Activated T-cell treated with anti-CD3 and anti-CD28 coated beads for 4 hours (primary cell): ENCODE measurements at places on chromosomes 5 and 9.

DNA sequence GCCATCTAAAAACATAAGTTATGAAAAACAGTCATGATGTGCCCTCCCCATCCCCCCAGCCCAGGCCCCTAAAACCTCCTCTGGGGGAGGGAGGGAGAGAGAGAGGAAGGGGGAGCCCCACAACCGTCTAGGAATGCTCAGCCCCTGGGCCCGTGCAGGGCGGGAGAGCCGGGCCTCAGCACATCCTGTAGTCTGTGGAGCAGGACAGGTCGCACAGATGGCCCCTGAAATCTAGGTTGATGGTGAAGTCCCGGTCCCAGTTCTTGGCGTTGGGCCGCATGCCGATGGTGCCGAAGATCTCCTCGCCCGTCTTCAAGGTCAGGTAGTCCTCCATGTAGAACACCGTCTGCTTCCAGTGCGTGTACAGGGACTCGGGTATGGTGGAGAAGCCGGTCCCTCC lies 38.1 kb downstream of the RAB24 start:
- no peak for DNase-seq

DNA sequence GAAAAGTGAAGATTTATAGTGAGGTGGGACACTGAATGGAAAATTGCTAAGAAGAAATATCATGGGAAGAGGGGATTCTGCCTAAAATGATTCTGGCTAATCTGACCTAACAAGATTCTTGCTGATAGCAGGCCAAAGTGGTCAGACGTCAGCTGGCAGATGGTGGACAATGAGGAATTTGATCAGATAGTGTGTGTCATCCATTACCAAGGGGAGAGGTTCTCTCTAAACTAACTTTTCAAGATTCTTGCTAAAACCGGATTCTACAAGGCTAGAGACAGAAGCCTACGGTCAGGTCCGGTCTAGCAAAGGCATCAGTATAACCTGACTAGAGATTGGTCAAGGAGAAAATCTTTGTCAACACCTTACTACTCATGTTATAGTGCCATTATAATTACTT lies 306.0 kb downstream of the ZNF608 start:
- DNase-seq = no peak

DNA sequence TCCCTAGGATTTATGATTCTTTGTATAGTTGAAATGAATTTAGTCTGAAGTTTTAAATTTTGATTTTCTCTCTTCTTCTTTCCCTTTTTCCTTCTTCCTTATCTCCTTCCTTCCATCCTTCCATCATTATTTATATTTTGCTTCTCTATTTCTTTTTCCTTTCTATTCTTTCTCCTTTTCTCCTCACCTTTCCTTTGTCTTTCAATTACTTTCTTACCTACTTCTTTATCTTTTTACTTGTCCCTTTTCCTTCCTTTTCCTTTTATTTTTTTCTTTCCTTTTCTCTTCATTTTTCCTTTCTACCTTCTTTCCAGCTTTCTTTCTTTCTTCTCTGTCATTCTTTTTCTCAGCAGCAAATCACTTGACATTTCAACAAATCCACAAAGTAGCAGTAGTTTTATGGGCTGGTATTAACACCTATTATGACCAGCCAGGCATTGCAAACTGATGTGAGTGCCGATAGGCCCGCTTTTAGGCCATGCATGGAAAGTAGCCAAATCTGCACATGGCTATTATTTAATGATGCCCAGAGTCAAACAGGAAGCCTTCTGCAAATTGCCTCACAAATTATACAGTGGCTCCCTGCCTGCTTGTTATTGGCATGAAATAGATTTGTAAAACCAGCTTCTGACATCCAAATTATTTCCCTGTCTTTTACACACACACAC lies 37.1 kb upstream of the NR3C1 start:
- DNase-seq = no peak

- no peak for DNase-seq
These were observed 12.3 kb upstream of the SKP1 start for GRCh38 chr5:134189031-134189430.

GRCh38 chr9:33245341-33245740 lies 5.4 kb downstream of the SPINK4 start:
- no peak for DNase-seq

DNA sequence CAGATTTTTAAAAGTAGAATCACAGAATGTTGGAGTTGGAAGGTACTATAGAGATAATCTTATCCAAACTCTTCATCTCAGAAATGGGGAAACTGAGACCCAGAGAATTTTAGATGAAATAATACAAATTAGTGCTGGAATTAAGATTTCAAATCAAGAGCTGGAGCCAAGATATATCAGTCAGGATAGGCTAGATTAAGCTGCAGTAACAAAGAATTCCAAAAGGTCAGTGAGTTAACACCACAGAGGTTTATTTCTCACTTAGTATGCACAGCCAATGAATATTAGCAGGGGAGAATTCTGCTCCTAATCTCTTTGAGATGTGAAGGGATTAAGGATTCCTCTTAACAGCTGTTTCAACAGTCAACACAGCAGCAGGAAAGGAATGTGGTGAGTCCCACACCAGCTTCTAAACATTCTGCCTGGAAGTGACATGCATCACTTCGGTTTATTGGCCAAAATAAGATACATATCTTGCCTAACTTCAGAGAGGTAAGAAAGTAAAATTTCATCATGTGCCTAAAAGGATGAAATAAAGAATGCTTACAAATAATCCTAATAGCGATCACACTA lies 136.8 kb downstream of the FRMD3 start:
- DNase-seq = no peak

- no peak for DNase-seq
These were observed 530.5 kb downstream of the NTRK2 start for GRCh38 chr9:85199866-85200495.

DNA sequence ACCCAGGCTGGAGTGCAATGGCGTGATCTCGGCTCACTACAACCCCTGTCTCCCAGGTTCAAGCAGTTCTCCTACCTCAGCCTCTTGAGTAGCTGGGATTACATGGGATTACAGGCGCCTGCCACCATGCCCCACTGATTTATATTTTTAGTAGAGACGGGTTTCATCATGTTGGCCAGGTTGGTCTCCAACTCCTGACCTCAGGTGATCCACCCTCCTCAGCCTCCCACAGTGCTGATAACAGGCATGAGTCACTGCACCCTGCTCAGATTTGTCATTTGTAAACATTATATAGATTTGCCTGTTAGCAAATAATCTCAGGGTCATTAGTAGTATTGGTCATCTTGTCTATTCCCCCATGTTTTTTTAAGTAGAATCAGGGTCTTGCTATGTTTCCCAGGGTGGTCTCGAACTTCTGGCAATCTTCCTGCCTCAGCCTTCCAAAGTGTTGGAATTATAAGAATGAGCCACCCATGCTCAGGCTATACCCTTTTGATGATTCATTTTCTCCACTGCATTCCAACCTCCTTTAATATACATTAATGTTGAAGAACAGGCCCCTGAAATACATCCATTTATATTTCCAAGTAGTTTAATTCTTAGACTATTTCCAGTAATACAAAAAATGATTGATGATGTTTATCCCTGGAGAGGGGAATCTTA lies 17.3 kb downstream of the CENPH start:
- no peak for DNase-seq

- no peak for DNase-seq
These were observed 14.3 kb upstream of the EPB41L4B start for GRCh38 chr9:109335121-109335520.

GRCh38 chr5:136457390-136458013 lies 92.2 kb upstream of the TRPC7 start:
- DNase-seq = no peak

GRCh38 chr5:7886849-7887475 lies 18.0 kb downstream of the MTRR start:
- no peak for DNase-seq

GRCh38 chr9:124399323-124399967 lies 15.8 kb downstream of the PSMB7 start:
- no peak for DNase-seq

- no peak for DNase-seq
These were observed 417.9 kb downstream of the NR2F1-AS1 start for GRCh38 chr5:93163010-93163663.

- no peak for DNase-seq
These were observed 219.5 kb upstream of the RASA1 start for GRCh38 chr5:87048156-87048555.

DNA sequence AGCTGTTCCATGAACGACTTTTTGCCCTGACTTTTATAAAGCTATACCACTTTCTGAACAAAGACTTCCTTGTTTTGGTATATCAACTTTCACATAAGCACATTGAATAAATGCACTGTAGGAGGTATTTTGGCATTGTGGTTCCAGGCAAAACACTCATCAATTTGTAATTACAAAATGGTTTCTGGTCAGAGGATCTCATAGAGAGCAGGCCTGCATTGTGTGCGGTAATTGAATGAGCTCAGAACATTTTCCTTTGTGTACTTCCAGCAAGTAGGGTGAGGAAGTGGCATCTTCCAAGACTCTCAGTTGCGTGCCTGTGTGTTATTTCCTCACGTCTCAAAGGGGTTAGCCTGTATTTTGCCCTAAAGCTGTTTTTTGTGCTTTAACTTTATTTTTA lies 89.2 kb downstream of the PDE6A start:
- DNase-seq = no peak

GRCh38 chr9:82764061-82764668 lies 298.8 kb downstream of the RASEF start:
- DNase-seq = no peak

GRCh38 chr5:80579050-80579449 lies 9.0 kb upstream of the ANKRD34B start:
- DNase-seq = no peak

GRCh38 chr5:131378721-131379541 lies 115.1 kb downstream of the CDC42SE2 start:
- no peak for DNase-seq

GRCh38 chr5:59097712-59098111 lies 514.8 kb downstream of the RAB3C start:
- DNase-seq = no peak

- no peak for DNase-seq
These were observed 458.7 kb downstream of the CDH9 start for GRCh38 chr5:26579712-26580111.

DNA sequence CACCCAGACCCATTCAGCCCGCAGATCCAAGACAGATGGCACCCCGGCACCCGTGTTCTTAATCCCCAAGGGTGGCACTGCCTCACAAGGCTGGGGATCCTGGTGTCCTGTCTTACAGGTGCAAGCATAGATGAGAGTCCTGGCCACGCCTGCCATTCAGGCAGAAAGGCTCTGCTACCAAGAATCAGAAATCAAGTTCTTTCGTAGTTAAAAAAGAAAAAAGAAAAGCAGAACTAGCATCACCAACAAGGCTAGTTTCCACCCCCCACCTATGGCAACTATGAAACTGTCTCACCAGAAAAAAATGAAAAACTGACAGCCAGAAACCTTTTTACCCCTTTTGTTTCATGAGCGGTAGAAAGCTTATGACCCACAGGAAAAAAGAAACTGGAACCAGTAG lies 170.4 kb downstream of the SYK start:
- DNase-seq = no peak
